ENCODE measurements at places on chromosomes 2 and 18.

DNA sequence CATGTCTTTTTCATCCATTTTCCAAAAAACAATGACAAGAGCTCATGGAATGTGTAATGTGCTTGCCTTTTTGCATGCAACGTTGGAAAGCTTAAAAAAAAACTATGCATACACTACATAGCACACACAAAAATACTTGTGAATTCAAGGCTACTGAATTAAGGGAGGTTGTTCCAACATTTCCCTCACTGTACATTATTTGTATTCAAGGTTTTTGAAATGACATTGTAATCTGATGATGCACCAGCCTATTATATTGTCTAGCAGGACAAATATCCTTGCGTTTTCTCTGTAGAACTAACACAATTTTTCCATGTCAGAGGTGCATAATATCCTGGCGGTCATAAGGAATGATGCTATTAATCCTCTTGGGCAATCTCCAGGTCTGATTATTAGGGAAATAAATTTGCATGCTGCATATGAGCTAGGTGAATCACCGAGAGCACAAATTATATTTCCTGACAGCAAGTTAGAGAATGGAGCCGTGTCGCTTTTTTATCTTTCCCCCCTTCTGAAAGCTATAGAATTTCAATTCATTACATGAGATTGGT is 836.9 kb upstream of the FANCL start:
- DNase-seq: no peak

DNA sequence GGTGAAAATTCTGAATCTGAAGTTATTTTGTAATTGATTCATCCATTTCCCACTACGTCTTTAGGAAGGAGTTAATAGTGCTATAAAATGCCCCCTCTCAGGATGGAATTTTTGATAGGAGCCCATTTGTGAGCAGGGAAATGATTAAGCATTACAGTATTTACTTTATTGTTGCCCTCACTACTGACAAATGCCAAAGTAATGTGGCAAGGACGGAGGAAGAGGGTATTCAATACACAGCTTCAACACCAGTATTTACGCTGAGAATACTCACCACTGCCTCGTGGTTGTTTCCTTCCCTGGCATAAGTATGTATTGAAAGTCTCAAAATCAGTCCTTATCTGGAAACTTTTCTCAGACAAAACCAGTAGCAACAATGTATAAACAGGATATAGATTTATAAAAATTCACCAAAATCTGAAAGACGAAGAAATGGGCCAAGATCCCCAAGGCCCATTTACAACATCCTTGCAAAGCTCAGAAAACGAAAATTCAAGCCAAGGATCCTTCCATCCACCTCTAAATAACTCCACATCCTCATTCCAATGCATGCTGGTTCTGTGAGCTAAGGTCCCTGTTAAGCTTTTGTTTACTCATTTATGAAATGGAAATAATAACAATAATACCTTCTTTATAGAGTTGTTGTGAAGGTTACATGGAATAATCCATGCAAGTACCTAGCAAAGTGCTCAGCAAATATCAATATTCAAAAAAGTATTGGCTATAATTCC is 29.3 kb downstream of the FEZ2 start:
- no peak for DNase-seq

- DNase-seq: no peak
These were observed 37.6 kb upstream of the SLC4A10 start for GRCh38 chr2:161586517-161587167.

DNA sequence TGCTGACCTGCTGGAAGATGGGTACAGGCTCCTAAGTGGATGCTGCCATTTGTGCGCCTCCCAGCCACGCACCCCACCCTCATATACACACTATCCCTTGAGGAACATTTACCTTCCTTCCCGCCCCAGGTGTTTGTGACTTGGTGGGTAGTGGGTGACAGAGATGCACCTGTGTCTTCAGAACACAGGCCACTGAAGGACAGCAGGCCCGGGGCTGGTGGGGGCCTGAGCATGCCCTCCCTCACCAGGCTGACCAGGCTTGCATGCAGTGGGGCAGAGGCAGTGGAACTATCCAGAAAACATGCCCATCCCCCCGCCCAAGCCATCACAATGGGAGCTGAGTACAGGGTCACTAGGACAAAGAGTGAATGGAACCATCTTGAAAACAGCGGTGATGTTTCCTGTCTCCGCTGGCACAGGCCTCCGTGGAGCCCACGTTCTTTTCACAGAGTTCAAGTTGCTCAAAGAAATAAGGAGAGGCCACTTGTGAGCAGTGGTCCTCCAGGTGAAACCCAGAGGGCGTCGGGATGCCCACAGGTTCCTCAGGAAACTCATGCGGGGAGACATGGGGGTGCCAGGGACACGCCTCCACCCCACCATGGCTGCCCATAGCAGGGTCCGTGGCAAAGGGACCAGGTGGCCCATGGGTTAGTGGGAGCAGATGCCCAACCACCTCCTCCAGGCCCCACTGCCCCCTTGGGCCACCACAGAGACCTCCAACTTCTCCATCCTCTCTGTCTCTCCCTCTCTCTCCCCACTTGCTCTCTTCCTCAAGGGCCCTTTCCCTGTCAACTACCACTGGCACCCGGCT is 90.9 kb downstream of the MALT1 start:
- no peak for DNase-seq

DNA sequence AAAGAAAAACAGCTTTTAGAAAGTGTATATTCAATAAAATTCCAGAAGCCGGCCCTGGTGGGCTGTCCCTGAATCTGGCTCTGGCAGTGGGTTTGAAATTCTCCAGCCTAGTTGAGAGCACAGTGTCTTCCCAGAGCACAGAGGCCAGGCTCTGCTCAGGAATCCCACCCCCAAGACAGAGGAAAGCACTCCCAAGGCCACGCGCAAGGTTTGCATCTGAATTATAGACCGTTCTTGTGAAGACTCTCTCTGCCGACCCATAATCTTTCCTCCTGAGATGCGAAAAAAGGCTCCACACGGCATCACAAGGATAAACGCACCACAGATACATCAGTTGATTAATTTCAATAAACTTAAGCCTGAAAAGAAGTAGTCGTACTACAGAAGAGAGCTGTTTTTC is 342.2 kb downstream of the CMPK2 start:
- no peak for DNase-seq

DNA sequence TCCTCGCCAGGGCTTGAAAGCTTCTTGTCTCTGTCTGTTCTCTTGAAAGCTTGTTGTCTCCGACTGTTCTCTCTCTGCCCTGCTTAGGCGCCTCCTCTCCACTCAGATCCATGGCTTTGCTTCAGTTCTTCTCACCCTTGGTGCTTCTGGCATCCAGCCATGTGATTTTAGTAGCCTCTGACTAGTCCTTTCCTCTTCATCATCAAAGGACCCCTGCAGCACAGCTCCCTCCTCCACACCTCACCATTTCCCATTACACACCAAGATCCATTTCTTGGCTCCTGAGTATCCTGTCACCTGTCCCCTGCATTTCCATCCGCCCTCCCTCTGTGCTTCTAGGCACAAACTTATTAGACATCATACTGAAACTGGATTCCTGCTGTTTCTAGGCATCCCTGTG is 59.4 kb downstream of the ZNF236 start:
- no peak for DNase-seq

Measured in T-helper 1 cell (primary cell).